Activated CD4-positive, alpha-beta T cell treated with anti-CD3 and anti-CD28 coated beads for 24 hours (primary cell): ENCODE measurements at places on chromosomes 7 and 10.

DNA sequence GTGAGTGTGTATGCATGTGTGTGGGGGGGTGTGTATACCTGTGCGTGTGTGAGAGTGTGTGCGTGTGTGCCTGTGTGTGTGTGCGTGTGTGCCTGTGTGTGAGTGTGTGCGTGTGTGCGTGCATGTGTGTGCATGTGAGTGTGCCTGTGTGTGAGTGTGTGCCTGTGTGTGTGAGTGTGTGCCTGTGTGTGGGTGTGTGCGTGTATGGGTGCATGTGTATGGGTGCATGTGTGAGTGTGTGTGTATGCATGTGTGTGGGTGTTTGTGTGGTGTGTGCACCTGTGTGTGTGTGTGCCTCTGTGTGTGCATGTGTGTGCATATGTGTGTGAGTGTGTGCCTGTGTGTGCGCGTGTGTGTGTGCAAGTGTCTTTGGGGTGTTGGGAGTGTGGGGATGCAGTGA lies 6.4 kb downstream of the ANTXRL start:
- no peak for DNase-seq

DNA sequence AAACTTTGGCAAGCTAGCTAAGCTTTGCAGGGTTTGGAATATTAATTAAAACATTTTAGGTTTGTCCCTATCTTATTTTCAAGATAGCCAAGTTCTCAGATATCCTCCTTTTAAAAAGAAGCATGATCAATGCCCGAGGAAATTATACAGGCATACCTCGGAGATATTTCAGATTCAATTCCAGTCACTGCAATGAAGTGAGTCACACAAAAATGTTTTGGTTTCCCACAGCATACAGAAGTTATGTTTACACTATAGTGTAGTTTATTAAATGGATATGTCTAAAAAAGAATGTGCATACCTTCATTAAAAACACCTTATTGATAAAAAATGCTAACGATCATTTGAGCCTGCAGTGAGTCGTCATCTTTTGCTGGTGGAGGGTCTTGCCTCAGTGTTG lies 382.9 kb upstream of the NPVF start:
- no peak for DNase-seq

- no peak for DNase-seq
These were observed 955.7 kb downstream of the SORCS3 start for GRCh38 chr10:105596749-105597148.

GRCh38 chr10:121500701-121501332 lies 97.4 kb downstream of the FGFR2 start:
- DNase-seq: no peak

DNA sequence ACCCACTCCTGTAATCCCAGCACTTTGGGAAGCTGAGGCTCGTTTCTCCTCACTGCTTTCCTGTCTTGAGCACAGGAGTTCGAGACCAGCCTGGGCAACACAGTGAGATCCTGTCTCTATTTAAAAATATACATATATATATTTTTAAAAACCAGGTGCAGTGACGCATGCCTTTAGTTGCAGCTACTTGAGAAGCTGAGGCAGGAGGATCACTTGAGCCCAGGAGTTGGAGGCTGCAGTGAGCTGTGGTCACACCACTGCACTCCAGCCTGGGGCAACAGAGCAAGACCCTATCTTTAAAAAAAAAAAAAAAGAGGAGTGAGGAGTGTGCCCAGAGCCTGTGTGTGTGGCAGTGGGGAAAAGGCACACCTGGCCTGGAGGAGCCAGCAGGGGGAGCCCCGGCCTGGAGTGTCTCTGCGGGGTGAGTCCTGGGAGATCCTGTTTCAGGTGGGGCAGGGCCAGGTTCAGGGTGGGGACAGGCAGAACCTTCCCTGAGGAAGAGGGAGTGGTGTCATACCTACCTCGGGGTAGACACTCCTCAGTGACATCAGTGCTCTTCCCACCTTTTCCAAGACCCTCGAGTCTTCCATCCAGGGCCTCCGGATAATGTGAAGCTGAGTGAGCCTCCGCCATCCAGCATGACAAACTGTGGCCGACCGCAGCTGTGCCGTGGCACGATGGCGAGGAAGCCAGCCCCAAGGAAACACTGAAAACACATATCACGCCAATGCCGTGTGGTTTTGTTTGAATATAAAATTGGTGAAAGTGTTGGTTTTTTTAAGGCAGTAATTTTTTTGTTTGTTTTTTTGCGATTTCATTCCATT lies 9.0 kb upstream of the ARPC1B start:
- no peak for DNase-seq

- DNase-seq: no peak
These were observed 187.9 kb downstream of the DPY19L1 start for GRCh38 chr7:34849163-34849960.

DNA sequence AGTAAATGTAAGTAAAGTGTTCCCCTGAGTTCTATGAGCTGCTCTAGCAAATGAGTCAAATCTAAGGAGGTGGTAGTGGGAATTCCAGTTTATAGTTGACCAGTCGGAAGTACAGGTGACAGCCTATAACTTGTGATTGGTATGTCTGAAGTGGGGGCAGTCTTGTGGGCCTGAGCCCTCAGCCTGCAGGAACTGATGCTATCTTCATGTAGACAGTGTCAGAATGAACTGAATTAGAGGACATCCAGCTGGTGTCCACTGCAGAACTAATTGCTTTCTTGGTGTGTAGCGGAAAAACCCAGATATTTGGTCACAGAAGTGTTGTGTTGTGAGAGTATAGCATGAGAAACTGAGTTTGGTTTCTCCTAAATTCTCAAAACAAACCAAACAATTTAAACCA lies 127.9 kb upstream of the AMPH start:
- DNase-seq: no peak

DNA sequence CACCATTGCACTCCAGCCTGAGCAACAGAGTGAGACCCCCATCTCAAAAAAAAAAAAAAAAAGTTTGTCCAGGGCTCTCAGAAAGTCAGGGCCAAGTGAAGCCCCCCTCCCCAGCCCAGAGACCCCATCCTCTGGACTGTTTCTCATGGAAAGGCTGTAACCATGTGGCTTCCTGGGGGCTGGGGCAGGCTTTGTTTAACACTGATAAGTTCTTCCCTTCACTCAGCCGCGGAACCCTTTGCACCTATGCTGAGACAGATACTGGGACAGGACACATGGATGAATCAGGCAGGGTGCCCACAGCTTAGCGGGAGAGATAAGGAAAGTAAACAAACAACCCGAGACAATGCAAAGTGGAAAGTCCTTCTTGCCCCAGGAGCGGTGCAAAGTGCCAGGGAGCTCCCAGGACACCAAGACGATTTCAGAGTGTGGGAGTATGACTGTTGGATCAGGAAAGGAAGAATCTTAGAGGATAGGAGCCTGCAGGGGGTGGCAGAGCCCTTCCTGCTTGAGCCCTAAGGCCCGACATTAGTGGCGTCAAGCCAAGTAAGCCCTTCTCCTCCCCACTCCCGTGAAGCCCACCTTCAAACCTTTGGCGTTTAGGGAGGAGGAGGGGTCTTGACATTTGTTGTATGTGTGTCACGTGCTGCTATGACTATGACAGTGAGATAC lies 11.6 kb downstream of the MLXIPL start:
- no peak for DNase-seq
